H4 (cell line): ENCODE measurements at places on chromosomes 16 and 17. TPM values are rescaled to one million over a fixed set of nuclear protein-coding genes. Genes with fewer than 3 reads are reported as not detected.

The CCL15 gene
- not detected in 2 replicates for total RNA-seq

The ITGAD gene
- not detected in 2 replicates for total RNA-seq

The KIF2B gene
- 0.33 TPM in 1 of 2 replicates, not detected in the other for total RNA-seq

The CUEDC1 gene
- 7.4 and 8.1 TPM in 2 replicates for total RNA-seq

The PIK3R6 gene
- total RNA-seq, result not detected in 2 replicates

The CMTM2 gene
- not detected in 2 replicates for total RNA-seq

The KCNH4 gene
- total RNA-seq, result 0.06 TPM in 1 of 2 replicates, not detected in the other

The REXO5 gene
- total RNA-seq, result 4.2 and 6.9 TPM in 2 replicates

The OTOA gene
- total RNA-seq, result 0.04 TPM in 1 of 2 replicates, not detected in the other

The UMOD gene
- total RNA-seq, result not detected in 2 replicates

The HOXB4 gene
- total RNA-seq, result 0.45 TPM in 2 replicates

The ALDOC gene
- total RNA-seq, result 6.2 and 8.1 TPM in 2 replicates

The HIGD1B gene
- not detected in 2 replicates for total RNA-seq

The PMFBP1 gene
- total RNA-seq, result not detected in 2 replicates

The HSD11B2 gene
- 0.10 TPM in 1 of 2 replicates, not detected in the other for total RNA-seq

The SEBOX gene
- not detected in 2 replicates for total RNA-seq

The CA10 gene
- not detected in 2 replicates for total RNA-seq

The CNGB1 gene
- 0.06 TPM in 1 of 2 replicates, not detected in the other for total RNA-seq

The CRYM gene
- 0.29 and 3.1 TPM in 2 replicates for total RNA-seq

The CTRB1 gene
- not detected in 2 replicates for total RNA-seq

The KRTAP1-1 gene
- total RNA-seq, result not detected in 2 replicates

The RCVRN gene
- not detected in 2 replicates for total RNA-seq

The SYNRG gene
- total RNA-seq, result 5.6 and 9.8 TPM in 2 replicates

The GABARAP gene
- 396 and 471 TPM in 2 replicates for total RNA-seq

The KRT20 gene
- not detected in 2 replicates for total RNA-seq

The PPM1E gene
- total RNA-seq, result 0.88 and 3.1 TPM in 2 replicates

The COX11 gene
- 111 and 122 TPM in 2 replicates for total RNA-seq

The VAT1L gene
- total RNA-seq, result 6.1 and 6.4 TPM in 2 replicates

The C16orf87 gene
- 10.4 and 11.5 TPM in 2 replicates for total RNA-seq

The MEFV gene
- total RNA-seq, result 1.2 TPM in 1 of 2 replicates, not detected in the other

The ADORA2B gene
- total RNA-seq, result 29.3 and 32.1 TPM in 2 replicates
